ENCODE measurements at places on chromosomes 4 and X.

GRCh38 chr4:74546057-74546456 is 101.1 kb downstream of the AREG start:
- DNase-seq, result no peak

GRCh38 chrX:15838017-15838416 is 16.6 kb downstream of the AP1S2 start:
- DNase-seq, result no peak

DNA sequence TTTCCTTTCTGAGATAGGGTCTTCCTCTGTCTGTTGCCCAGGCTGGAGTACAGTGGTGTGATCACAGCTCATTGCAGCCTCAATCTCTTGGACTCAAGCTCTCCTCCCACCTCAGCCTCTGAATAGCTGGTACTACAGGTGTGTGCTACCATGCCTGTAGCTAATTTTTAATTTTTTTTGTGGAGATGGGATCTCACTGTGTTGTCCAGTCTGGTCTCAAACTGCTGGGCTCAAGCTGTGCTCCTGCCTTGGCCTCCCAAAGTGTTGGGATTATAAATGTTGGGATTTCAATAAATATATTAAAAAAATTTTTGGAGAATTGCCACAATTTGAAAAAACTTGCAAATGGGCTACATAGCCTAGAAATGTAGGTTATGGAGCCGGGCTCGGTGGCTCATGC is 18.5 kb downstream of the RAPGEF2 start:
- no peak for DNase-seq

GRCh38 chrX:79975605-79976004 is 38.9 kb upstream of the TBX22 start:
- no peak for DNase-seq

- no peak for DNase-seq
Observed at GRCh38 chrX:19372547-19373331, 29.0 kb downstream of the PDHA1 start.

GRCh38 chr4:15702941-15703403 is at the start of gene BST1:
BST1 (plus strand) TSS chr4:15703065; CDS start chr4:15703145, 80 bp downstream.
- no peak for DNase-seq

GRCh38 chr4:187209921-187210613 is 486.4 kb upstream of the FAT1 start:
- DNase-seq, result no peak

GRCh38 chr4:154310578-154310977 is 181.0 kb downstream of the DCHS2 start:
- no peak for DNase-seq

- DNase-seq, result no peak
Observed at GRCh38 chr4:144449611-144450010, 196.3 kb upstream of the HHIP start.
